Bone marrow (tissue), 2 donors: ENCODE measurements at places on chromosomes 3 and 15.

DNA sequence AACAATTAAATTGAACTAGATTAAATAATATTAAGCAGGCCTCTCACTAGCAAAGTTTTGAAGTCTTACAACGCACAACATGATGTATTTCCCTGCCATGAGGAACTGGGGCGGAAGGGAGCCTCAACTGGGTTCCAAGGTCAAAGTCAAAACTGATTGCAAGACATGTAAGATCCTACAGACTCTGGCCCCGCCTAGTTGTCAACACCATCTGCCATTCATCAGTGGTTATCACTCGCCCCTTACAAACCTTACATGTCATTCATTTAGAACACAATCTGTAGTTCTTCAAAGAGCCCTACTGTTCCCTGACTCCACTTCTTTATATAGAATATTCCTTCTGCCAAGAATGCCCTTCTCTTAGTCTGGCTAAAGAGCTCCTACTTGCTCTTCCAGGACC lies 10.0 kb downstream of the ATP13A3 start:
- DNase-seq = no peak

- no peak for DNase-seq
These were observed 299.5 kb downstream of the GAP43 start for GRCh38 chr3:115922681-115923347.

DNA sequence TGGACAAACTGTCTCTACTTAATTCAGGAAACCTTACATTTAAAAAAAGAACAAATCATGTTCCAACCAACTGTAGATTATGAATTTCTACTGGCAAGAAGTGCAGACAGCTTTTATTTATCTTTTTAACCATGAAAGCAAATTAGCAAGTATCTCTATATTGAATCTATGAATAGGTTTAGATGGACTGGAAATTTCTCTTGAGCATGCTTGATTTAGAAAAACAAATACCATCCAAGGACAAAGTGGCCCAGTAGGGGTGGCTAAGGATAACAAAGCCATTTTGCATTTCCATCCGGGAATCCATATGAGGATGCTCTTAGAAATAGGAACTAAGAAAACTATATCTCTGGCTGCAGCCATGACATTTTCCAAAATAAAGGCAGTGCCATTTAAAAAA lies 150.6 kb downstream of the KCNMB2 start:
- no peak for DNase-seq

DNA sequence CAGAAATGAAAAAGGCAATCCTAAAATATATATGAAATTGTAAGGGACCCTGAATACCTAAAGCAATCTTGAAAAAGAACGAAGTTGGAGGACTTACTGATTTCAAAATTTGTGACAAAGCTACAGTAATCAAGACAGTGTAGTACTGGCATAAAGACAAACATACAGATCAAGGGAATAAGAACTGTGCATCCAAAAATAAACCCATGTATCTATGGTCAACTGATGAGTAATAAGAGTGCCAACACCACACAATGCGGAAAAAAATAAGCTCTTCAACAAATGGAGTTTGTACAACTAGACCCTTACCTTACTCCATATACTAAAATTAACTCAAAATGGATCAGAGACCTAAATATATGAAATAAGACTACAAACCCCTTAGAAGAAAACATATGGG lies 29.6 kb downstream of the GSK3B start:
- no peak for DNase-seq

- DNase-seq = no peak
These were observed 14.5 kb downstream of the GP5 start for GRCh38 chr3:194384569-194385001.

GRCh38 chr3:134707908-134708597 lies 57.2 kb upstream of the KY start:
- no peak for DNase-seq

GRCh38 chr3:123788710-123789109 lies 95.4 kb downstream of the MYLK start:
- DNase-seq = no peak

DNA sequence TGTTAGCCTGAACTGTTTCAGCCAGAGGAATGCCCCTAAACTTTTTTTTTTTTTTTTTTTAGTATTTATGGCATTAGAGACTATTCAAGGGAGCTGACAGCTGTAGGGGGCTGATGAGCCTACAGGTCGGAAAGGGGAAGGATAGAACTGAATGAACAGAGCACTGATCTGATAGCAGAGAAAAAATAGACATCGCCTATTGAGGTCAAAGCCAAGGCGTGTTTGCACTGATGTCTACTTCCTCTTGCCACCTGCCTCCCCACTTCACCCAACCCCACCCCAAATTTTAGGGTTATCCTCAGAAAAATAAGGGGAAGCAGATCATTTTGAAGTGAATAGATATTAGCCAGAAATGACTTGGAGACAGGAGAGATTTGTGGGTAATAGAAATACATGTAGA lies 3.0 kb upstream of the ZMAT3 start:
- DNase-seq = no peak

DNA sequence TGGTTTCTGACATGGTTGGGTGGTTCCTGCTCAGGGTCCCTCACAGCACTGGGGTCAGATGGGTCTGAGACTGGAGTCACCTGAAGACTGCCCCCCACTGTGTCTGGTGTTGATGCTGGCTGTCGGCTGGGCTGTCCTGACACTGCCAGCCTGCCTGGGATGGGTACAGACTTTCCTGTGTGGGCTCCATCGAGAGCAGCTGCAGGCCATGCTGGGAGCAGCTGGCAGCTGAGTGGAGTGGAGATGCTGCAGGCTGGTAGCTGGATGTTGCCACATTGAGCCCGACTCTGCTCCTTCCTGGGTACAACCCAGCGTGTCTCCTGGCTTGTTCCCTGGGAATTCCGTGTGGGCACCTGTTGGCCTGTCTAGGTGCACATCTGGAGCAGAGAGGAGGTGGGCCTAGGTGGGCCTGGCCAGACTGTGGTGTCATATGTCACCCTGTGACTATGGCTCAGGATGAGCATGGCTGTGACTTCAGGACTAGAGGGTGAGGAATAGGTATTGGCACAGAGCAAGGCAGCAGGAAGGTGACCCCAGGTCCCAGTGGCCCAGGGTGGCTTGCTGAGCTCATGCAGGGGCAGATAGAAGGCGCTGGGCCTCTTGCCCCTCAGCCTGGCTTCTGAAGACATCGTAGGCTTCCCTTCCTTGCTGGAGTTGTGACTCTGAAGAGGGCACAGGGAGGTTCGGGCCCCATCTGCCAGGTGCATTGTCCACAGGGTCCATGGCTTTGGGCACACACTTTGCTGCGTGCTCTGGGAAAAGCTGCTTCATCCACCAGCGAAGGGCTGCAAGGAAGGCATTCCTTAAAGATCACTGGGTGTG lies 40.0 kb upstream of the PRR23E start:
- no peak for DNase-seq

- no peak for DNase-seq
These were observed 93.2 kb upstream of the IQSEC1 start for GRCh38 chr3:13166243-13167063.

DNA sequence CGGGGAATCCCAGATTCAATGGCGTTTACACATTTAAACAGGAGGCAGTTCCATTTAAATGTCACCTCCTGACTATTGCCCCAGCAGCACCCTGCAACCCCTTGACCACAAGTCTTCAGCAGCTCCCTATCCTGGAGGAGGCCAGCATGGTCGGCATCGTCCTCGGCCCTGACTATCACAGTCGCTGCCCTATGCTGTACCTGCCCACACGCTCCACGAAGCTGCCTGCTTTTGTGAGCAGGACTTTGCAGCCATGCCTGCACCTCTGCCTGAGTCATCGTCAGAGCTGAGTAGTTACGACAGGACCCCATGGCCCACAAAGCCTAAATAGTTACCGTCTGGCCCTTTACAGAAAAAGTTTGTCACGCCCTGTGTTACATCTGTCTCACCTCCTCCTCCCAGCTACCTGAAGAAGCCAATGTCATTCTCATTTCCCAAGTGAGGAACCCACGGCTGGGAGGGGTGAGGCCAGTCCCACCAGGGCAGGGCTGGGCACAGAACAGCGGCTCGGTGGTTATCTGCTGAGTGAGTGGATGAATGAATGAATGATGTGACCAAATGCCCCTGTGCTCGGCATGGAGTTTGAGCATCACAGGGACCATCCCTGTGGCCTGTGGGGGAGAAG lies 47.8 kb upstream of the IQSEC1 start:
- no peak for DNase-seq

DNA sequence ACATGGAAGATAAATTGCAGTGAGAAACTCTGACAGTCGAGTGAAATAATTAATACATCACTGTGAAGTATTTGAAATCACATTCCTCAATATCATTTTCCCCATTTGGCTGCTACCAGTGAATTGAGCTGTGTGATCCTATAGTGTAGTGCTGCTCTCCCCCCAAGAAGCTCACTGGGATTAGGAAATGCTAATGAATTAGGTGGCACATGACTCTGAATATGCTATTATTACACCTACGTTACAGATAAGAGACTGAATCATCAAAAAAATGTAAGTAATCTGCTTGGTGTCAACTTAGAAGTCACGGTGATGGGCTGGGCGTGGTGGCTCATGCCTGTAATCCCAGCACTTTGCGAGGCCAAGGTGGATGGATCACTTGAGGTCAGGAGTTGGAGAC lies 34.7 kb upstream of the SYNM start:
- DNase-seq = no peak

DNA sequence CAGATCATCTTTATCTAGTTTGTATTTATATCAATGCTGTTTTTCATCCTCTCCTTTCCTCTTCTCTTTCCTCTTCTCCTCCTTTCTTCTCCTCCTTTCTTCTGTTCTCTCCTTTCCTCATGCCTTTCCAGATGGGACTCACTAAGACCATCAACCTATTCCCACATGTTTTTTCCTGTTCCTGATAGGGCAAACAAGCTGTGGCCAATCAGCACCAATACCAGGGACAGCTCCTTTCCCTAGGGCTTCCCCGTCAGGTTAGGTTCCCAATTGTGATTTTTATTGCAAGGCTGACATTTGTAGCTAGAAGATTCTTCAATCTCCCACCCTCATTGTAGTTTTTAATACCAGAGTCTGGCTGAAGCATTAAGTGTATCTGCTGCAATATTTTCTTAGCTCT lies 76.3 kb upstream of the COL8A1 start:
- no peak for DNase-seq

DNA sequence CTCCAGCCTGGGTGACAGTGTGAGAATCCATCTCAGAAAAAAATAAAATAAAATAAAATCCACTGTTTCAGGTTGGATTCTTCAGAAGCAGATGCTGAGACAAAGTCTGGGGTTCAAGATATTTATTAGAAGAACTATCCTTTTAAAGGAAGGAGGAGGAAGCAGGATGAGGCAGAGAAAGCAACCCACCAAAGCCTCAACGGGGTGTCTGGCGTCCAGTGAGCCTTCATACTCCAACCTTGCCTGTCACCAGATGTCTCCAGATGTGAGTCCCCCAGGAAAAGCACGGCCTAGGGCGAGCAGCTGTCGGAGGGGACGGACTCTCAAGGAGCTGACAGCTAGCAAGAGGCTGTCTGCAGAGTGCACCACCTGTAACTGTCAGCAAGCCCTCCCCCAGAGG lies 37.3 kb downstream of the MB21D2 start:
- DNase-seq = no peak

- no peak for DNase-seq
These were observed 39.0 kb downstream of the ARHGEF3 start for GRCh38 chr3:56762718-56763117.

DNA sequence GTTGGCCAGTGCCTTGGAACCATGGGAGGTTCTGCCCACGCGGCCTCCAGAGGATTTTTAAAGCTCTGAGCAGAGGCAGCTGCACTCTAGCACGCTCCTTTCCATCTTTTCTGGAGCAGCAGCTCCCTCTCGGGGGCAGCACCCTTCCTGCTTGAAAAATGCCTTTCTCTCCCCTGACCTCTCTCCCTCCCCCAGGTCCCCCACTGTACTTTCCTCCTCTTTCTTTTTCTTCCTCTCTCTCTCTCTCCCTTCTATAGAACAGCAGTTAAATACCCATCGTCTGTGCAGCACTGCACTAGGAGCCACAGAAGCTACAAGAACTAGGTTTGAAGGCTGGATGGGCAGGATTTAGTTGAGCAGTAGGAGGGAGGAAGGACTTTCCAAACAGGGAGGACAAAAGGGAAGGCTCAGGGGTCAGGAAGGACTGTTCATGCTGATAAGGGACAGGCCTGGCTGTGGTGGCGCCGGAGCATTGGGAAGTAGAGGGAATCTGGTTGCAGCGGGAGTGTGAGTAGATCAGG lies 4.4 kb downstream of the ALPK3 start:
- no peak for DNase-seq

GRCh38 chr3:195034541-195034940 lies 236.4 kb downstream of the XXYLT1 start:
- no peak for DNase-seq

DNA sequence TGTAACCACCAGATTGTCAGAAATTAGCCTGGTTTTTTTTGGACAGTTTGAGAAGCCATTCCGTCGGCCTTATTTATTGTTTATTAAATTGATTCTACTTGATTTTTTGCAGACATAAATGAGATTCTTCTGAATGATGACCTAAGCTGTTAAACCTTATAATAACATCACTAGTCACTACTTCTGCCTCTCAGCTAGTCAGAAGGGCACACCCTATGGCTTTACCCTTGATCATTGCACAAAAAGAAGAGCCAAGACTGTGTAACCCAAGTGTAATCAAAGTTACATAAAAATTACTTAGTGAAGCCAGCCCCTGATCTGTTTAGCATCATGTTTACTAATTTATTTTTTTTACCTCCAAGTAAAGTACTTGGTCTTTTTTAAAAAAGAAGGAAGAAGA lies 64.3 kb downstream of the CHL1 start:
- DNase-seq = no peak

DNA sequence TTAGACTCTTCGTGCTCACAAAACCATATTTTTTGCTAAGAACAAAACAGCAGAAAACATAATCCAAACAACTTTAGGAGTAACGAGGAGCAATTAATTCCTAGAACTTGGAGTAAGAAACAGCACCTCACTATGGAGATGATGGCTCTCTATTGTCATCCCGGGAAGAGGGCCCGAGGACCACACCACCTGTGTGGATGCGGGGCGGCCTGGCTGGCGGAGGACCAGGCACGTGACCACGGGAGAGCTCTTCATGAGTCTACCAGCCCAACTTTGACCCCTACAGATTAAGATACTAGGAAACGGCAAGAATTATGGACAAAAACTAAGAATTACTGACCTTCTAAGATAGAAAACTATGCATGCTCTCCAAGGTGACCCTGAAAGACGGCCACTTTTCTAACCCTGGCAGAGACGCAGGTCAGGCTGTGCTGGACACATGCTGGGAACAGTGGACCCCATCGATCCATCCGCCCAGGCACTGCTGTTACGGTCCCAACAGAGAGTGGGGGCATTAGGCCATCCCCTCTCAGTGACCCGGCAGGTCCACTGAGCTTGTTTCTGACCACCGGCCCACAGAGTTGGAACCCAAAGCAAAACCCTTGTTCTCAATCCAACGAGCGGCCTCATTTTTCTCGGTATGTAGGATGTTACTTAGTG lies 13.1 kb upstream of the OCA2 start:
- no peak for DNase-seq
